ENCODE measurements at places on chromosomes 7 and 10.

DNA sequence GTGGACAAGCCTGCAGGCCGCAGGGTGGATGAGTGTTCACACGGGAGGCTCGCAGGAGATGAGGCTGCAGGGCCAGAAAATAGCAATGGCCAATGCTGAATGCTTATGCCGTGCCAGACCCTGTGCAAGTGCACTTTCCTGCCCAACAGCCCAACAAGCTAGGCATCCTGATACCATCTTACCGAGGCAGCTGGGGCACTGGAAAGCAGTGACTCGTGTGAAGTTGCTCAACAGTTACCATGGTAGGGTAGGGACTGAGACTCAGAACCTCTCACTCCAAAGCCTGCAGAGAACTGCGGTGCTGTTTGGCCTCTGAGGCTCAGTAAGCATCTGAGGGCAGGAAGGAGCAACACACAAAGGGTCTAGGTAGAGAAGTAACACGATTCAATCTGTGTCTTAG is 43.7 kb downstream of the JAZF1 start:
- no peak for DNase-seq

GRCh38 chr10:120368927-120369326 is 88.1 kb upstream of the PLPP4 start:
- no peak for DNase-seq

DNA sequence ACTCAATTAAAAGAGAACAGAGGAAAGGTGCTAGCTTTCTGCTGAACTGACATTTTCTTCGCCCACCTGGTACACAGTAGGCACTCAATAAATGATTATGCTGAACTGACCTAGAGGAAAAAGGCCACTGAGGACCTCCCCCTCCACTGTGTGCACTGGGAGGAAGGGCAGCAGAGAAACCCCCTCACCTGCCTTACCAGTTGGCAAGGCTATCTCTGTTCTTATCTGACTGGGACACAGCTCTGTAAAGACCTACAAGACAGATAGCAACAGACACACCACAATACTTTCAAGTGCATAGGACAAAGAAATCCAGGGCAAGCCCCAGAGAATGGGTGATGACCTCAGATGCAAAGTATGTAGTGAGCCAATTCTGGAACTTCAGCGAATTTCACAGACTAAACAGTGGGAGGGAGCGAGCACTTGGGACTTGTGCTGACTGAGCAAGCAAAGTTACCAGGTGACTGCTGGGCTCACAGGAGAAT is 30.4 kb downstream of the PDLIM1 start:
- DNase-seq, result no peak

DNA sequence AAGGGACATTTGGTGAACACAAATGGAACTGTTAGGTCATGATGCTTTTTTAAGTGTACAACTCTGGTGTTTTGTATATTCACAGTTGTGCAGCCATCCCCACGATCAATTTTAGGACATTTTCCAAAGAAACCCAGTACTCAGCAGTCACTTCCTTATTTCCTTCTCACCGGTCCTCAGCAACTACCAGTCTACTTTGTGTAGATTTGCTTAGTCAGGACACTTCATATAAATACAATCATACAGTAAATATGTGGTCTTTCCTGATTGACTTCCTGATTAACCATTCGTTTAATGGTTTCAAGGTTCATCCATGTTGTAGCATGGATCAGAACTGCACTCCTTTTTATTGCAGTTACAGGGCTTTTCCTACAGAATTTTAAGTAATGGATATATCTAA is 14.4 kb downstream of the SGPL1 start:
- DNase-seq, result no peak

- DNase-seq, result no peak
These were observed 508.5 kb upstream of the ZMIZ1 start for GRCh38 chr10:78560341-78560688.

- no peak for DNase-seq
These were observed 33.5 kb downstream of the FAM204A start for GRCh38 chr10:118308664-118309063.

DNA sequence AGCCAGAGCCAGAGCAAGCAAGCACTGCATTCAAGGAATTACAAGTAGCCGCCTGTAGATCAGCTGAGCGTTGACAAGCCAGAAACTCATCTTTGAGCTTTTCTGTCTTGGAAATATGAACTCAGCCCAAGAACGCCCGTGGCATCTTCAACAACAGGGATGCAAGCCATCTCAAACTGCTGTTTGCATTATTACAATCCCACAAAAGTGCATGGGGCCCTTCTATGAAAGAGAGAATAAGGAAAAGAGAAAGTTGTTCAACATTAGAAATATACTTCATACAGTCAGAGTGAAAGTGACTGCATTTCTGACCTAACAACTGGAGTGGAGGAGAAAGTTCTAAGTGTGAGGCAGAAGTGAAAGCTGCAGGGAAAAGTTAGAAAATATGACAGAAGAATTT is 6.5 kb downstream of the SGCE start:
- DNase-seq, result no peak

GRCh38 chr7:2968616-2969397 is 74.9 kb downstream of the CARD11 start:
- no peak for DNase-seq

DNA sequence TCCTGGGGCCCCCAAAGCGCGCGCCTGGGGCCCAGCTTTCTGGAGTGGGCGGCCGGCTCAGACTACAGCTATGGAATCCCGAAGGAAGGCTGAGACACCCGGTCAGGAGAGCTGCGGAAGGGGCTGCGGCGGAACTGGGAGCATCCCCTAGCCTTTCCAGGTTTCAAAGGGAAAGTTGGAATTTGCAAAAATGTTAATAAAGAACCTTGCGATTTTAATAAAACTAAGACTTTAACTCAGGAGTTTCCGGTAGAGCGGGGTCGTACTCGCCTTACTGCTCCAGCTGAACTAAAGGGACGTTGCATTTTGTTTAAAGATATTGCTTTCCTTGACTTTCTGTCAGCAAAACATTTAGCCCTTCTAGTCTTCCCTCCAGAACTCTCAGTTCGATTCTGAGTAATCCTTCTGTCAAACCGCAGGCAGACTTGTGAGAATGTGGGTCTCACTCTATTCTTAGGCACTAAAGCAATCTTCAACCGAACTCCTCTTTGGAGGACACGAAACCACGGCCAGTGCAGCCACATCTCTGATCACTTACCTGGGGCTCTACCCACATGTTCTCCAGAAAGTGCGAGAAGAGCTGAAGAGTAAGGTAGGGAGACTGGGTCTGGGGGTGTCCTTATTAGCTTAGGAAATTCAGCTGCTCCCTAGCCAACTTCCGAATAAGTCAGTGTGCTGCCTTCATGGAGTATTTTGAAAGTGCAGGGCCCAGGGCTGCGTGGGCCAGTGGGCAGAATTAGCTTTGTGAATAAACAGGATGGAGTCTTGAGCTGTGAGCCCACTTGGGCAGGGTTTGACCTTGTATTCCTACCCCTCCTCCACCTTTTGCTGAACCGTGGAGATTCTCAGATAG is 1.9 kb downstream of the CYP26A1 start:
- no peak for DNase-seq

DNA sequence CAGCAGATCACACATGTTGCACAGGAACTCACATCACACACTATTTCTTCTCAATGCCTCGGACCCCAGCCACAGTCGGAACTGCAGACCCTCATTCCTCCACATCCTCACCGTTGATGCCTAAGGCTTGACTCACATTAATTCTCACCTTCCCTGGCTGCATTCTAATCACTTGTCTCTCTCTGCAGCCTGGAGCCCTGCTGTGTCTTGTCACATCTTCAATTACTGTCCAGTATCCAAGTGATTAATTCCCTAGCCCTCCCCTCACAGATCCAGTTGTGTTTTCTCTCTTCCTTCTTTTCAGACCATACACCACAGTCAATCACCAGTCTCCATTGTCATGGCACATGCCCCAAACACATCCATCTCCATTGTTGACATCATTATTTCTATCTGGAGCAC is 592.4 kb upstream of the IGFBP3 start:
- no peak for DNase-seq

DNA sequence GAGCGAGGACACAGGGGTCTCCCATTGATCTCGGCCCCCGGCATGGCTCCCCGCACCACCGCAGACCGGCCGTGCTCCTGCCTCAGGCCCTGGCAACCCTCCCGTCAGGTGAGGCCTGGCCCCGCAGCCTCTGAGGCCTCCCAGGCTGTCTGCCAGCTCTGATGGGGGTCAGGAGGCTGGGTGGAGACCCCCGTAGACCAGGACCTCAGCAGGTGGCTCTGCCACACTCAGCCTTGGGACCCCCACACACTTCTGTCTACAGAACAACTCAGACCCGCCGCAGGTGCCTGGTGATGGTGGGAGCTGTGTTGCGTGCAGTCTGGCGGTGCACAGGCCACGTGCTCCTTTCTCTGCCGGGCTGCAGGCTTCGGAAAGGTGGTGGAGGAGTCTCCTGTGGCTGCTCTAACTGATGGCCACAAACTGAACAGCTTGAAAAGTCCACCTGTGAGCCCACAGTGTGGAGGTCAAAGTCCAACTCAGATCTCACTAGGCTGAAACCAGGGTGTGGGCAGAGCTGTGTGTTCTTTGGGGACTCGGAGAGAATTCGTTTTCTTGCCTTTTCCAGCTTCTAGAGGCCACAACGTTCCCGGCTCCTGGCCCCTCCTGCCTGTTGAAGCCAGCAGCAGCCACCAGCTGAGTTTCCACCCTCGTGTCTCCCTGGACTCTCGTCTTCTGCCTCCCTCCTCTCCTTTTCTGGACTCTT is 62.5 kb downstream of the PWWP2B start:
- no peak for DNase-seq

DNA sequence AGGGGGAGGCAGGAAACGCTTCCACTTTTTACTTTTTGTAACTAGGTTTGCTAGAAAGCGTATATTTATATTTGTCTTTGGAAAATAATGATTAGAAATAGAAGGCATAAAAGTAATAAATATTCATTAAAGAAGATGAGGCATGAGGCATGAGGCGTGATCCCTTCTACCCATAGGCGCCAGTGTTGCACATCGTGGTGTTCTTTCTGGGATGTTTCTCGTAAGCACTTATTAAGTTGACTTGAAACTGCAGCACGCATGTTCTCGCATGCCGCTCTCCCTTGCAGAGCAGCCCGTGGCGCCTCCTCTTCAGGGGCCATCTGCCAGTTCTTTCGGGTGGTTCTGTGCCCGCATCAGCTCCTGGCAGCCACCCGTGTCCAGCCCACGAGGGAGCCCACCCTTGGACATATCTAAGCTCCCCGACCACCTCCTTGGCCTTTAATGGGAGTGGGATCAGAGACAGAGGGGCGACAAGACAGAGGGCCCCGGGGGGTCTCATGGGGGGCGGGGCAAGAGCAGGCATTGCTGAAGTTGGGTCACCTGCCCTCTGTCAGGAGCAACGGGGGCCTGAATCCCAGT is 28.5 kb upstream of the CSGALNACT2 start:
- DNase-seq, result no peak

GRCh38 chr10:9848981-9849380 is 1168.7 kb upstream of the CELF2 start:
- DNase-seq, result no peak

DNA sequence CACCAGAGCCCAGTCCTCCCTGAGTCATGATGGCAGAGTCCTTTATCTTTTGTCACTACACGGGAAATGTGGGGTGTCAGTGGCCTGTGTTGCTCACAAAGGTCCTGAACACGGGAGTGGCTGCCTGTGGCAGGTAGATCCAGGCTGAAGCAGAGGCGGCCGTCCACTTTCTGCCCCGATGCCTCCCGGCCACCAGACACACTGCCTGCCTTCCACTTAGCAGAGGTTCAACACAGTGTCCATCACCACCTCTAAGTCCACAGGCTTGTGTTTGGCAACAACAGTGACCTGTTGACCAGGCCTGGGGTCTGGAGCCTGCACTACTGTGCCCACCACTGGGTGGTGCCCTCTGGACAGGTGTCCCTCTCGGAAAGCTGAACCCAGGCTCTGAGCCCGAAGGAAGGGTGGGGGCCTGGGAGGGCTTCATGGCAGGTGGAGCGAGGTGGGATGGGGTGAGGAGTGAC is 49.9 kb upstream of the CAMK2B start:
- DNase-seq, result no peak
